ENCODE measurements at places on chromosomes 6 and 20.
A peak's percentile ranks its signal among the peaks of the same experiment; 100 is the strongest.

- no peak for DNase-seq
Measured at GRCh38 chr6:28220257-28221133, 4.6 kb upstream of the ZSCAN9 start.

DNA sequence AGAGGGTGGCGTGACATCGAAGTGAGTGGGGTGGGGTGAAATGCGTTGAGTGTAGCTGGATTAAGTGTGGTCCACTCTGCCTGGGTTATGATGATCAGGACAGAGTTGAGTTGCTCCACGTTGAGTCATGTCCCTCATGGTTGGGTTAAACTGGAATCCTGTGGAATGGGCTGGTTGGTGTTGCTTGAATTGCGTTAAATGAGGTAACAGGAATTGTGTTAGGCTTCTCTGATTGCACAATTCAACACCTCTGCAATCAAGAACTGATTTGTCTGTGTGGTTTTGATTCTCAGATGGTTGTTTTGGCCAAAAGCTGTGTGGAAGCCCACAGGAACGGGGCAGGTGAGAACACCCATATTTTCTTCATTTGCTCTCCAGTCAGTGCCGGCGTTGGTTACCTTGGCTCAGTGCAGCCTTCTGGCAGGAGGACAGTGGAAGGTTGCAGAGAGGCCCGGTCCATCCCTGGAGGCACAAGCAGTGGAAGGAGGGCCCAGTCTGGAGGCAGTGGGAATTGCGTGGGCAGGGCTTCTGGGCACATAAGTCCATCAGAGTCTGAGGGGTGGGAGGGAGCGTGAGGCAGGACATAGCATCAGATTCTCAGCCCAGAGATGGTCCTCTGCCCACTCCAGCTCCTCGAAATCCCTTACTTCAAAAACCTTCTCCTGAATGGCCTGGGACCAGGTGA is 11.6 kb downstream of the NOTCH4 start:
- DNase-seq: no peak

DNA sequence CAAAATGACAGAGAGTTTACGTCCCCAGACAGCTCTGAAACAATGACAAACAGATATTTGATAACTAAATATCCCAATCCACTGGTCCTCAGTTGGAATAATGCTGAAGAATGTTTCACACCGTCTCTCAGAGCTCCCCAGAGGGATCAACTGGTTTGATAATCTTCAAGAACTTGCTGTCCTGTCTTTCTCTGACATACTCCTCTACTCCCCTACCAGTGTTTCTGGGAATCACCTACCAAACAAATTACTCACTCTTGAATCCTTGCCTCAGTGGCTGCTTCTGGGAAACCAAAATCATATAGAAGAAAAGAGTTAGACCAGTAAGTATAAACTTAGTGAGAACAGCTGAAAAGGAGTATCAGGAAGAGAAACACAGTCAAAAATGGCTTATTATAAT is 469.7 kb upstream of the JAG1 start:
- DNase-seq: no peak

GRCh38 chr6:148383658-148384368 is 41.2 kb downstream of the SASH1 start:
- DNase-seq: no peak

GRCh38 chr6:166830891-166831363 is 125.4 kb downstream of the RNASET2 start:
- DNase-seq: no peak

DNA sequence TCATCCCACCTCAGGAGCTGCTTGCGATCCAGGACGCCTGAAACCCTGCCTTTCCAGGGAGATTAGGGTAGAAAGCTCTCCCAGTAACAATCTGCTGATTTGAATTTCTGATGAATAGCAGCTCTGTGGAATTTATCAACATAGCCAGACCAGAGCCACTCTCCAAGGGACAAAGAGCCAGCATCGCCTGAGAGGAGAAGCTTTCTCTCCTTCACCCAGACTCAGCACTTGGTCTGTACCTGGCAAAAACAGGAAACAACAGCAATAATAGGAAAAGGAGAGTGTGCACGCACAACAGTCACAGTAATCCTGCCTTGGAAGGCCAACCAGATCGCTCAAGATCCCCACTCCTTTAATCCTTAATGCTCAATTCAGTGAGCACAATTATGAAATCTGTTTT is 22.3 kb upstream of the ROS1 start:
- DNase-seq: no peak

DNA sequence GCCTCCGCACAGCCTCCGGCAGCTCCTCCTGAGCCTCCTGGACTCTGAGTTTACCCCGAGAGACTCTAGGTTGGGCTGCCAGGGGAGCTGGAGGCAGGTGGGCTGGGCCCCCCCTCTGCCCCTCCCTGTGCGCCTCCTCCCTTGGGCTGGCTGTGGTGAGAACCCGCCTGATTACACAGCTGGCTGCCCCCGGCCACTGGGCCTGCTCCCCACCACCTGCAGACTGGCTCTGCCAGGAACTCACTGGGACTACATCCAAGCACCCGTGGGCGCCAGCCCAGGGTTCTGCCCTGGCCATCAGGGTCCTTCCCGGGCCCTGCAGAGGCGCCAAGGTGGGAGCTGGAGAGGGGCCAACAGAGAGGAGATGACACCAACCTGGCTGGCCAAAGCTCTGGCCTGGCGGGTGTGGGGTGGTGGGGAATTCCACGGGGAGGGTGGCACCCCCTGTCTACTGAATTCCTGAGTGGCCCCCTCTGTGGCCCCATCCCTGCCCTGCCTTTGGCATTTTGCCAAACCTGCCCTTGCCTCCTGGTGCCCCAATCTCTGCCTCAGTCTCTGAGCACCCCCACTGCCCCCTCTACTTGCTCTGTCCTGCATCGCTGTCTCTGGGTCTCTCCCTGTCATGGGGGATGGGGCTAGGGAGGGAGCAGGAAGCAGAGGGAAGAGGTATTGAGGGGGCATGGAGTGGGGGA is 21.9 kb upstream of the CDH22 start:
- DNase-seq: no peak

DNA sequence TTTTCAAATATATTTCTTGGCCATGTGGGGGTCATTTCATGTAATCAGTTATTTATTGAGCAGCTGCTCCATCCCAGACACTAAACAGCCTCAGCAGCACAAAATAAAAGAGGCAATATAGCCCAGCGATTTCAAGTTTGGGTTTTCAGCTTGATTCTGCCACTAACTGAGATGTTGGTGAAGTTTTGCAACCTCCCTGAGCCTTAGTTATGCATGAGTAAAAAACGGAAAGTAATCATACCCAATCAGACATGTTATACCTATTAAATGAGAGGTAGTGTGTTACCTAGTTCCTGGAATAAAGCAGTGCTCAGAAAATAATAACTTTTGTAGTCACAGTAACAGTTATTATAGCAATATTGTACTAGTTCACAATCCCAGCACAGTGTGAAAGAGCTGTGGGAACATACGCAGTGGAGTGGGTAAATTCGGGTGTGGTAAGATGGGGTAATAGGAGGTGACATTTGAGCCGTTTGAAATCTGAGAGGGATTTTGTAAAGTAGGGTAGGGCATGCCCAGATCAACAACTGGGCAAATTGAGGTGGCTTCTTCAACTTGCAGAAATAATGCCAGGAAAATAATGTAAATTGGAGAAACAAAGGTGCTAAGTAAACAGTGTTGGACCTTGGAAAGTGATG is 1.5 kb downstream of the SLC9A8 start:
- no peak for DNase-seq

DNA sequence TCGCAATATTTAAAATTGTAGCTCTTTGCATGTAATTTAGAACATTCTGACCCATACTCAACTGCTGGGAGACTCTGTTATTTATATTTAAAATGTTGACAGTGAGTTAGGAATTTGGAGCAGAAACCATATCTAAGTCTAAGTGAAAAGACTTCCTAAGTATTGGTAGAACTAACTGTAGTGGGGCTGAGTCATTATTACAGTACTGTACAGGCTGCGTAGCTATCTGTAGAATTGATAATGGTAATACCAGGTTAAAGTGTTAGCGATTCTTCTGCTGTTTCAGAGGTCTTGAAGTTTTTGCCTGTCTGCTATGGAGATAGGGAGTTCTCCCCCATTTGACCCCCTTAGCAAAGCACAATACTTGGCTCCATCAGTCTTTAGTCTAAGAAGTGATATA is 3.6 kb downstream of the TOP1 start:
- no peak for DNase-seq

DNA sequence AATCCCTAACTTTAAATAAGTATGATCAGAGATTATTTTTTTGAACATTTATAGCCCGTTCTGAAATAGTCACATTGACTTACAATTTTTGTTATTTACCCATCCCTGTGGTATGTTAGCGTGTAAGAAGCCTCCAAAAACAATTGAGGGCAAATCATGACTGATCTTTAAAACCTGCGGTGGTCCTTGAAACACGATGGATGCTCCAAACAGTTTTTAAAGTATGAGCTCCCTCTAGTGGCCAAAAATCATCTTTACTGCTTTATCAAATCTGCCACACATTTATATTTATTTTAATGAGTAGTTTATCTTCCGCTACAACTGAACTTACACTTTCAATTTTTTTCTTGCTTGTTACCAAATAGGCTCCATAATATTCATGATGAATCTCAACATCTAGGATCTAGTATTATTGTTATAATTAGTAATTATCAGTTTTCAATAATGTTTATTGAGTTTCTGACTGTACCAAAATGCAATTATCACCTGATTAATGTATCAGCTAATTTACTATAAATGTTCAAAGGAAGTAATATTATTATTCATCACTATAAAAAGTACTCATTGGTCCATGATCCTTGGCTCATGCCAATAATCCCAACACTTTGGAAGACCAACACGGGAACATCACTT is 52.2 kb downstream of the MARCKS start:
- DNase-seq: no peak

- no peak for DNase-seq
Measured at GRCh38 chr6:88808381-88808780, 155.0 kb downstream of the RNGTT start.

- DNase-seq: no peak
Measured at GRCh38 chr6:19997104-19997503, 159.9 kb downstream of the ID4 start.

- DNase-seq: no peak
Measured at GRCh38 chr20:62356589-62357186, 10.4 kb downstream of the LAMA5 start.

DNA sequence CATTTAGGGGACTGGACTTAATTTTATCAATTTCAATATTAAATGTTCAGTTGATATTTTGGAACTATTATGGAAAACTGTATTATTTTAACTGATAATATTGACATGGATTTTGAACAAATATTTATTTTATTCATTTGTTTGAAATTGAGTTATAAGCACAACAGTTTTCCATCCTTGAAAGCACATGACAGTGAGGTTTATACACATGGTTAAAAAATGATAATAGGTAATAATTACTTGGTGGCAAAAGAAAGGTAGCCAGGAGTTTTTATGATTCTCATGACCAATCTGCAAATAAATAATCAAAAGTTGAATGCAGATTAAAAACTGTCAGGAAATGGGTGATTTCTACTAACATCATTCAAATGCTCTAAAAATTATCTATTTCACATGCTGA is 113.6 kb downstream of the C6orf58 start:
- DNase-seq: no peak

DNA sequence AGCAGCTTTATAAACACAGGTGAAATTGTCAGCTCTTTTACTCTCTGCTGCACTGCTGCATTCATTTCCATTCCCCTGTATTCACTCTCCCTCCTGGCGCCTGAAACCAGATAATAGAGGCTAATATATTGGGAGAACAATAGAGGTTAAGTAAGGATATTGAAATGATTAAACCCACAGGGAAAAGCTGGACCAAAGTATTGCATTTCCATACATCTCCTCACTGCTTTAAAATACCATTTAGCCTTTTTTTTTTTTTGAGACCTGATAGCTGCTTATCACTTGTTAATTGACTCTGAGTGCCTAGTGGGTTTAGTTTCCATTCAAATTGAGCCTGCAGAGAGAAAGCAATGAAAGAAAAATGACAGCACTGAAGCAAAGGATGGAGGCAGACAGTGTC is 540.5 kb upstream of the IMPG1 start:
- DNase-seq: no peak

DNA sequence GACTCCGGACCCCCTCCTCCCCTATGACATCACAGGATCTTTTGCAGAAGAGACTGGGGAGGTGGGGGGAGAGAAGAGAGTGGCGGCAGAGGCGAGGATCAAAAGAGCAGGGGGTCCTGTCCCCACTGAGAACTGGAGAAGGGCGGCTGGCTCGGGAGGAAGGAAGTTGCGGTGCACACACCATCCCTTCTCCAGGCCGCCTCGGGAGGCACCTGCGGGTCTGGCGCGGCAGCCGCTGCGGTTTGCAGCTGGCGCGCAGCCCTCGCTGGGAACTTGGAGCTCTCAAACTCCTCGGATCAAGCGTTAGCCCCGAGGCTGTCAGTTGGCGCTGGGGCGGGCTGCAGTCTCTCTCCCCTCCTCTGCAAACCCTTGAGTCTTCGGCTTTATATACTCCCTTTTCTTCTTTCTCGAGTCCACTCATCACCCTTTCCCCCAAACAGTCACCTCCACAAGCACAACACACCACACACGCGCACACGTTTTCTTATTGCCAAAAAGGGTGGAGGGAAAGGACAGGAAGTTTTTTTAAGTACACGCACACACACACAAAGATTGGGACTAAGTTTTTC is 180.7 kb downstream of the TBXT start:
- no peak for DNase-seq

GRCh38 chr6:108589244-108589791 is 28.6 kb downstream of the FOXO3 start:
- peak; percentile 62 for DNase-seq

DNA sequence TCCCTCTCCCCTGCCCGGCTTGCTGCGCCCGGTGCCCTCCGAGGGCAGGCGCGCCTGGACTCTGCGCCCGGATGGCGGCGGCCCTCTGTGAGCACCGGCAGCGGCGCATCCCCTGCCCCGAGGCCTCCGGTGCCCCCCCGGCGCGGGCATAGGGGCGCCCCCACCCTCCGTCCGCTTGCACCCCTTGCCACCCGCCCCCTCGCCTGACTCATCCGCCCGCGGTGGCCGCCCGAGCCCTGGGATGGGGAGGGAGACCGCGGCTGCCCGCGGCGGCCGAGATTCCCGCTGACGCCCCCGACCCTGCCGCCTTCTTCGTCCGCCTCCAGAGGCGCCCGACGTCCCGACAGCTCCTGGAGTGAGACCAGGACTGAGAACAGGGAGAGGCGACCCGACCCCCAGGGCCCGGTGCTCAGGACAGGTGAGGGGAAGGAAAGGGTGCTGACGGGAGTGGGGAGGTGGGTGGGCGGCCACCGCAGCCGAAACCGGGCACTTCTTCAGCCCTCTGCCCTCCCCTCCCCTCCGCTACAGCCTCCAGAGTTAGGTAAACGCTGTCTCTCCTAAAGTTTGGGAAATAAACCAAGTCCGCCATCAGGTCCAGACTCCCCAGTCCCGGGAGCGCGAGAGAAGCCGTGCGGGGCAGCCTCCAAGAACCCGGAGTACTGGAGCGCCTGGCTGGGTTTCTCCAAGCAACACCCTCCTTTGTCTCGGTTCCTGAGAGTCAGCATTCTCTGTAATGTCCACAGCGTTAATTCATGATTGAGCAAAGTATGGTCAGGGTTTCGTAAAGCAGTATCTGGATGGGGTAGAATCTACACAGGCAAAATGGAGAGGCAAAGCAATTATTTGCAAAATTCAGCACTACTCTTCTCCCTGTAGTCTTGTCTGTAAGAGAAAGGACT is 539 bp downstream of the TMEM200A start:
- DNase-seq: peak; percentile 65
